Regular cardiac myocyte (primary cell): ENCODE measurements at places on chromosomes 2 and 18. TPM values are rescaled to one million over a fixed set of nuclear protein-coding genes. Genes with fewer than 3 reads are reported as not detected.

Gene ACTR2
- total RNA-seq = 77.5 and 222 TPM in 2 replicates

Gene GPAT2
- 7.6 and 37.0 TPM in 2 replicates for total RNA-seq

Gene CREB1
- 42.3 and 47.7 TPM in 2 replicates for total RNA-seq

Gene ZSCAN30
- total RNA-seq = 13.8 and 25.9 TPM in 2 replicates

Gene TLX2
- total RNA-seq = under 0.01 TPM in 1 of 2 replicates, not detected in the other

Gene MATN3
- total RNA-seq = 0.28 and 0.58 TPM in 2 replicates

Gene SH2D6
- not detected in 2 replicates for total RNA-seq

Gene CENPO
- 5.9 and 24.7 TPM in 2 replicates for total RNA-seq

Gene SLC14A1
- total RNA-seq = 29.5 and 32.1 TPM in 2 replicates

Gene KCNIP3
- total RNA-seq = 0.77 and 1.4 TPM in 2 replicates

Gene MTLN
- 57.5 and 58.1 TPM in 2 replicates for total RNA-seq
